ENCODE measurements at places on chromosomes 4 and X.

DNA sequence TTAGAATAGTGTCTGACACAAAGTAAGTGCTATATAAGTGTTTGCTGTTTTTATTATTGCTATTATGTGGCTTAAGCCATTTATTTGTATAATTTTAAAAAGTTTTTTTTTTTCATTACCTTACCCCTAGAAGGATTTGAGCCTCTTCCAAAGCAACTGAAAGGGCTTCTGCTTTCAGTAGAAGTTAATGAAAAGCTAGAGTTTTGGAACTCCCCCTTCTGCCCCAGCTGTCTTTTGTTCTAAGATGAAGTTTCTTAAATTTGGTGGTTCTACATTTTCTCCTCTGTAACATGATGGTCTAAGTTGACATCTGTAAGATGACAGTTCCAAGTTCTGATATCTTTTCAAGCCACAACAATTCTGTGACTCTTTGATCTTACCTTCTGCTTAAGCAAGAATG lies 30.3 kb downstream of the FHIP1A start:
- no peak for DNase-seq

GRCh38 chr4:22099896-22100295 lies 151.3 kb upstream of the KCNIP4 start:
- no peak for DNase-seq

DNA sequence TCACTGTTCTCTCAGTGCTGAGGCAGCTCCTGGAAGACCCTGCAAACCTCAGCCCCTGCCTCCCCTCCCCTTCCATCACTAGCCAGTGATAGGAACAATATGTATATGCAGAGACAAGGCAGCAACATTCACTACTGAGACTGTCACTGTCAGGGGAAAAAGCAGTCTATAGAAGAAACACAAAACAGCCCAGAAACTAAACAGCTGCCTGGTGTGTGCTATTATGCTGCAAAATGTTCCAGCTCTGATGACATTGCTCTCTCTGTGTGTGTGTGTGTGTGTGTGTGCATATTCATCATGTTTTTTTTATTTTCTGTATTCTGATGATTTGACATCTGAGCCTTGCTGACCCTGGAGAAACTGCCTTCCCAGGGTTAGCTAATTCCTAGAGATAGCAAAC lies 147.2 kb downstream of the SPATA18 start:
- no peak for DNase-seq

DNA sequence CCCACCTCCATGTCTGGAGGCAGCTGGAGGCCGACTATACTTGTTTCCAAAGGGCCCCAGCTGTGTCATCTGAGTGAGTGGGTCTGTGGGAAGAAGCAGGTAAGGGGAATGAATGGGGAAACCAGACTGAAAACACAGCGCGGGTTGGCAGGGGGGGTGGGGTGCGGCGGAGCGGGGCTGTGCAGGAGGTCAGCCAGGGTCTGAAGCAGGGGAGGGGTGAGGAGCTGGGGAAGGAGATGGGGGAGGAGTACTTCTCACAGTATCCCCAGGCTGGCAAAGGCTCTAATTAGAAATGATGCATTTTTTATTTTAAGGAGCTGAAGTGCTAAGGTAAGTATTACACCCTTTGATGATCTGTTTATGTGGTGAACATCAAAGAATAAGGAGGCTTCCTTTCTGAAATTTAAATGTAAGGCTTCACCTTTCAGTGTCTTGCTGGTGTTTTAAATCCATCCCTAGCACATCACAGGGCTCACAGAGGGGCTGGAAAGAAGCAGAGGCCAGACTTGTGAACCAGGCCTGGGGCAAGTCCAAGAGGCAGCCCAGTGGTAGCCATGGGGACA lies 37.5 kb downstream of the SMIM20 start:
- no peak for DNase-seq

GRCh38 chr4:185470501-185471195 lies 885 bp downstream of the CCDC110 start:
- no peak for DNase-seq

DNA sequence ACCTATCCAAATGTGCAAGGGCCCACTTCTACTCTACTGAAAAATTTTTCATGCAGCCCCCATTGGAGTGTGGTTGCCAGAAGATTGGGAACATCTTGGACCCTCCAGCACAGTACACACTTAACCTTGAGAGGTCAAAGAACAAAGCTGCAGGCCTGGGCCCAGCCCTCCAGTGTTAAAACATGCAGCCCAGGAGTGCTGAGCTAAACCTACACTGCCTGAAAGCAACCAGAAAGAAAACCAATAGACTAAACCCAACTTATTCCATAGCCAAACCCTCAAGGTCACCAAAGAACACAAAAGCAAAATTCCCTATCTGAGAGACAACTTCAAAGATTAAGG lies 47.9 kb downstream of the TECRL start:
- no peak for DNase-seq

DNA sequence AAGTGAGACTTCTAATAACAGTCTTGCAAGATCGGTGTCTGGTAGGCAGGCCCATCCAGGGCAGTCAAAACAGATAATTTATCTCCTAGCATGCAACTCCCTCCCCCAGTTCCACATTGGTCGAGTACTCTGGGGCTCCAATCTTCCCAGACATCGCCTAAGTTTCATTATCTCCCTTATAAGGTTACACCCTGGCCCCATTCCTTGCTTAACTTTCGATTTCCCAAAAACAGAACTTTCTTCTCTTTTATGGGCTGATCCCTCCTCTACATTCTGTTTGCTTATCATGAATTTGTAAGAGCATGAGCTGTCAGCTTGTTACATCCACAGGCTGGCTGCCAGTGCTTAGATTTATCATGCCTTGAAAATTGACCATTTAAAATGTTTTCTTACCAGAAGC lies 471.3 kb downstream of the TECRL start:
- DNase-seq, result no peak

GRCh38 chrX:15998350-15998749 lies 125.0 kb upstream of the GRPR start:
- DNase-seq, result no peak

DNA sequence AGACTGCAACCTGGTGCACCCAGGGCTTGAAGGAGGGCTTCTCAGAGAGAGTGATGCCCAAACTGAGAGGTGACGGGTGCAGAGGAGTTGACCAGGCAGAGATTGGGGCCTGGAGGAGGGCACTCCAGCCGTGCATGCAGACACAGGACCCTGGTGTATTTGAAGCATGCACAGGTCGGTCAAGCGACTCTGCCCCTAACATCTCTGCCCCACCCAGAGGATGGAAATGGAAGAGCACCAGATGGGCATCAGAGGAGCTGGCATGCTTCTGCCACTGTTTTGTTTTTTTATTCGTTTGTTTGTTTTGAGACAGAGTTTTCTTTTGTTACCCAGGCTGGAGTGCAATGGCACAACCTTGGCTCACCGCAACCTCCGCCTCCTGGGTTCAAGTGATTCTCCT lies 320.9 kb downstream of the EVC2 start:
- no peak for DNase-seq

- DNase-seq, result no peak
Observed at GRCh38 chr4:21454831-21455230, 493.7 kb downstream of the KCNIP4 start.

DNA sequence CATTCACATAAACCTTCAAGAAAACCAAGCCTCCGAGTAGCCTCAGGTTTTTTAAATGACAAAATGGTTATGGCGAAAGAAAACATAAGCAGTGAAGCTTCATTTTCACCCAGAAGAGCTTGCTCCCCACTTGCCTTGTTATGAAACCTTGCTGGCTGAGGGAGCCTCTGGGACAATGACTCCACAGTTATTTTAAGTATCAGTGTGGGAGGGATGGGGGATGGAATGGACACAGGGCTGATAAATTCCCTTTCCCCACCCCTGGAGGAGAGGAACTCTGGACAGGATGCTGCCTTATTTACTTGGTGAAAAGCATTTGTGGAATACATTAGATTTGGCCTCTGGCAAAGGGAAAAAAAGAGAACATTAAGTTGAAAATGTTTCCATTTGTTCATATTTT lies 220.7 kb upstream of the CNKSR2 start:
- DNase-seq, result peak; percentile 64

GRCh38 chr4:75071317-75071716 lies 138.4 kb downstream of the PARM1 start:
- DNase-seq, result no peak

GRCh38 chr4:169268951-169269760 lies 1.6 kb downstream of the SH3RF1 start:
- DNase-seq, result peak; percentile 6

GRCh38 chr4:115361781-115362180 lies 248.4 kb upstream of the NDST4 start:
- DNase-seq, result no peak

GRCh38 chrX:34560180-34560579 lies 96.9 kb downstream of the TMEM47 start:
- no peak for DNase-seq
